ENCODE measurements at places on chromosomes 6 and 20.
A peak's percentile ranks its signal among the peaks of the same experiment; 100 is the strongest.

DNA sequence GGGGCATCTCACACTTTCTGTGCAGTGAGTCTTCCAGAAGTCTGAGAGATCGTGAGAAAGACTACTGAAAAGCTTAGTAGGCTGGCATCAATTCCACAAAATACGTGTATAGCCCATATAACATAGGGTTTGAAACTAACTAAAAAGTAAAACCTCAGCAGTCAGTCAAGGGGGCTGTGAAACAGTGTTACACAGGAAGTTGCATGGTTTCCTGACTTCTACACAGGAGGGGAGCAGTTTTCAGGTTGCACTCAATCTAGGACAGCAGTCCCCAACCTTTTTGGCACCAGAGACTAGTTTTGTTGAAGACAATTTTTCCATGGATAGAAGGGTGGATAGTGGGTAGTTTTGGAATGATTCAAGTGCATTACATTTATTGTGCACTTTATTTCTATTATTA is 4.7 kb upstream of the LY86 start:
- no peak for DNase-seq

DNA sequence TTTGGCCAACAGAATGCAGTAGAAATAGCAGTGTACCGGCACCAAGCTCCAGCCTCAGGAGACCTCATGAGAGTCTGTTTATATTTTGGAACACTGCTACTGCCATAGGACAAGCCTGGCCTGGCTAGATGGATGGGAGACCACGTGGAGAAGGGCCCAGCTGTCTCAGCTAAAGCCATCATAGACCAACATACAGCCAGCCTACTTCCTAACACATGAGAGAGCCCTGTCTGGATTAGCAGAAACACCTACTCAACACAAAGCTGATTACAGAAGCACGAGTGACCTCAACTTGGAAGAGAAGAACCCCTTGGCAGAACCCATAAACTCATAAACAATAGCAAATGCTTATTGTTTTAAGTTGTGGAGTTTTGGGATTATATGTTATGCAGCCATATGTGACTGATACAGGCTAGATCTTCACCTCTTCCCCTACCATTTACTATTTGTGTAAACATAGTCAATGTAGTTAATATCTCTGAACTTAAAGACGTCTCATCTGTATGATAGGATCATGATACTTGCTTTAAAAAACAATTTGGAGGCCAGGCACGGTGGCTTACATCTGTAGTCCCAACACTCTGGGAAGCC is 199.4 kb upstream of the ZNF217 start:
- no peak for DNase-seq

DNA sequence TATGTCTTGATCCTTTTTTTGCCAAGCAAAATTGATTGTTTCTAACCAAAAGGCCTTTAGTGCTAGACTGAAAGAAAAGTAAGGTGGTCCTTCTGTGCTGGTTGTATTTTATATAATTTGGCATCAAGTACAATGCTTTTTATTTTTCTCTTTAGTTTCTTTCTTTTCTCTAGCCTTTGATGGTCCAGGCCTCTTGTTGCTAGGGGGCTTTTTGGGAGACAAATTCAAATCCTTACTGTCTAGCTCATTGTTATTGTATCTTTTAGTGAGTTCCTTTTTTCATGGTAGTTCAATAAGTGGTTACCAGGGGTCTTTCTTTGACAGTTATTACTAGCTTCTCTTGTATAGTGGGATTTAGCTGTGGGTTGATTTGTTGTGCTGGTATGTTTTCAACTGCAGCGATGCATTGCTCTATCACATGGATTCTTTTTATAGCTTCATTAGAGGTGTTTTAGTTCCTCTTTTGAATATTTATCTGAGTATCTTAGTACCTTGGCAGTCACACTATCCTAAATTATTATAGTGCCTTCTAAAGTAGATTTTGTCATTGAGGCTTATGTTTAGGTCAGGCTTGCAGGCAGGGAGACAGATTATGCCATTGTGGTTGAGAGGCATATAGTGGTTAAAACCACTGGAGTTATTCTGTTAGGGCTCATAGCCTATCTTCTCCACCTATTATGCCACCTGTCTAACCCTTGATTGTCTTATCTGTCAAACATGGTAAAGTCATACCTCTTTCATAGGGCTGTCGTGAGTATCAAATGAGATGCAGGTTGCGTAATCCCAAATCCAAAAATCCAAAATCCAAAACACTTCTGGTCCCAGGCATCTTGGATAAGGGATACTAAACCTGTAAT is 49.5 kb downstream of the KCNS1 start:
- DNase-seq = peak; percentile 56

- DNase-seq = no peak
Observed at GRCh38 chr20:828987-829386, 4.5 kb upstream of the FAM110A start.

DNA sequence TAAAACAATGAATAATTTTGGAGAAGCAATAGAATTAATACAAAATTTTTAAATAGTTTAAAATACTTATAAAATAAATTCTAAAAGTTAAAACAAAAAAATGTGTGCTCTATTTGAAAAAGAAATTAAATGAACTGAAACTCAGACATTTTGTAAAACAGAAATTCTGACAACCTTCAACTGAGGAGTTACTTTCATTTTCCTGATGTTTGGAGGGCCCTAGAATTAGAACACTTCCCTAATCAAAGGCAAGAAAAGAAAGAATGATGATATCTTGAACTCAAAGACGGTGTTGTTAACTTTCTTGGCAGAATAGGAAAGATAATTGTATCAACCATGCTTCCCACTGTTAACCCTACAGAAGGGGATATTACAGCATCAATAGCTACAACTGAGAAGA is 27.9 kb downstream of the SNX14 start:
- no peak for DNase-seq

GRCh38 chr6:36929607-36930006 is 24.9 kb upstream of the PI16 start:
- no peak for DNase-seq

Data from GM12878 (cell line).